GM13976 (cell line): ENCODE measurements at places on chromosomes 2 and 18.

GRCh38 chr2:18821431-18821830 lies 232.1 kb upstream of the NT5C1B start:
- no peak for DNase-seq

DNA sequence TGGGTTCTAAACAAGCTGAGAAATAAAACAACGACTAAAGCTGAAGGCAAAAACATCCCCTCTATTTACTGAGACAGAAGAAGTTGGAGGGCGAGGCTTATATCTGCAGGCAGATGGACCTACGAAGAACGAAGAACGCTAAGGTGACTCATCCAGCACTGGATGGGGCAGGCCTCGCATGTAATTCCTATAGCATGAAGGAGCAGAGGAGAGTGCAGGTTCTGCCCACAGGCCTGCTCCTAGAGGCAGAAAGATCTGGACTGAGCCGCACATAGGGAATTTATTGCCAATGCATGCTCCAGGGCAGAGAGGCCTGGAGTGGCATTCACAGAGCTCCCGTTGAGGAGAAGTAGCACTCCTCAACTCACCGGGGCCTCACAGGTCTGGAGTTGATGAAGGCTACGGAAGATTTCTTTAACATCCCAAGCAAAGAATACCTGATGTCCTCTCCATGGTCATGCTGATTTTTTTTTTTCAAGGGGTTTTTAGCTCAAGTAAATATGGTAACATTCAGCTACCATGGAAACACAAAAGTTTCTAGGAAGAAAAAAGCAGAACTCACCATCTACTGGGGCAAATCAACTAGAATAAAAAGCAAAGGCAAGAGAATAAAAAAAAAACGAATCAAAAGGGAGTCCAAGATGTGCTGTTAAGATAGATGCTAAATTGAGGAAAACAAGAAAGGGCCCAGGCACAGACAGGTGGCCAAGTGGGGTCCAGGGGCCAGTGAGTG lies 10.4 kb upstream of the METTL21A start:
- DNase-seq, result no peak

GRCh38 chr18:79527656-79528315 lies 132.1 kb downstream of the NFATC1 start:
- no peak for DNase-seq

DNA sequence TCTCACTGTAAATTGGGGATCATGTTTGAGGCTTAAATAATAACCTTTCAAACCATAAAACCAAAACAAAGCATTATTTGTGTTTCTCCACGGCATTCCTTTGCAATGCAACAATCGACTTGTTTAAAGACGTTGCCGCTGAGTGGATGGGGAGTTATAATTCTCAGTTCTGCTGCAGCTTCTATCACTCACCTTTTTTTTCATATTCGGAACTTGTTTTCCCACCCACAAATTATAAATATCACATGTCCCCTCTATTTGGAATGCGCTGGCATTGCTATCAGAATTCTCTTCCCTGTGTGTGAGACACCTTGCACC lies 372.8 kb upstream of the SMIM21 start:
- DNase-seq, result no peak

DNA sequence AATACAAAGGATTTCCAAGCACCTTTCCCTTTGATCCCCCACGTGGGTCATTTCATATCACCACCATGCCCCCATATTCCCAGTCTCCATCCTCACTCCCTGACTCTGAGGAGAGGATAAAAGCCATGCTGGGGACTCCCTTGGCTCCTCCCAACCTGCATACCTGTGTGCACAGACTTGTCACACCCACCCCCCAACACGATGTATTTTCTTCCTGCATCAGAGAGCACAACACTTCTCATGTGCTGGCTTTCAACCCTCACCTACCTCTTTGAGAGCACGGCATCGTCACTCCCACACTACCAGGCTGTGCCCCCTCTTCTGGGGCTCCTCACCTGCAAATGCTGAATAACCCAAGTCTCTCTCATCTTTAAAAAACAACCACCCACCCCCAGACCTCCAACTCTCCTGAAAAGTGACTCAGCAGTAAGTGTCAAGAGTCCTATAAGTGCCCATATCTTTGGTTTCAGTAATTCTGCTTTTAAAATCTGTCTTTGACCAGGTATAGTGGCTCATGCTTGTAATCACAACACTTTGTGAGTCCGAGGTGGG lies 53.1 kb downstream of the AP1S3 start:
- DNase-seq, result no peak

DNA sequence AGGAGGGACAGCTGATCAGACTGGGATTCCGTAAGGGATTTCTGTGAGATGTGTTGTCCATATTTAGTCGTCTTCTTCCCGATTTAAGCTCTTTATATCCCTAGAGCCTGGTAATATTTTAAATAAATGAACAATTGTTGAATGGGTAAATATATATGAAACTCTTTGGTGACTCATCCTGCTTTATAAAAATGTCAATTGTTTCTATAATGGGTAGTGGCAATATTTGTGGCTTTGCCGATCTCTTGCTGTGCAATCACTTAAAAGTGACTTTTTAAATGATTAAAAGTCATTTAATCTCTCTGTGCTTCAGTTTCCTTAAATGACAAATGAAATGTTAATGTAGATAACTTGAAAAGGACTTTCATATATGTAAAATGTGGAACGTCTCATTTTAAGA lies 339.2 kb downstream of the RNF144A start:
- DNase-seq, result no peak

- DNase-seq, result no peak
Observed at GRCh38 chr2:39519886-39520285, 82.8 kb upstream of the MAP4K3 start.

DNA sequence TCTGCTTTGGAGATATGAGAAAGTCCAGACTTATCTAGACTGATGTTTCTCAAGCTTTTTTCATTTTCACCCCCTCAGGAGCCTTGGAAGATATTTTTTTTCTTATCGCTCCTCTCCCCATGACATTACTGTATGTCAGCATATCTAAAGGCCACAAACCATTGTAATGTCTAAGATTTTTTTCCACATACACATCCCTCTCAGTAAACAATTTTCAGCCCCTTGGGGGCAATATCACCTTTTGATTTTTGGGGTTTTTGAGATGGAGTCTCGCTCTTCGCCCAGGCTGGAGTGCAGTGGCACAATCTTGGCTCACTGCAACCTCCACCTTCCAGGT lies 60.3 kb upstream of the REL start:
- no peak for DNase-seq

DNA sequence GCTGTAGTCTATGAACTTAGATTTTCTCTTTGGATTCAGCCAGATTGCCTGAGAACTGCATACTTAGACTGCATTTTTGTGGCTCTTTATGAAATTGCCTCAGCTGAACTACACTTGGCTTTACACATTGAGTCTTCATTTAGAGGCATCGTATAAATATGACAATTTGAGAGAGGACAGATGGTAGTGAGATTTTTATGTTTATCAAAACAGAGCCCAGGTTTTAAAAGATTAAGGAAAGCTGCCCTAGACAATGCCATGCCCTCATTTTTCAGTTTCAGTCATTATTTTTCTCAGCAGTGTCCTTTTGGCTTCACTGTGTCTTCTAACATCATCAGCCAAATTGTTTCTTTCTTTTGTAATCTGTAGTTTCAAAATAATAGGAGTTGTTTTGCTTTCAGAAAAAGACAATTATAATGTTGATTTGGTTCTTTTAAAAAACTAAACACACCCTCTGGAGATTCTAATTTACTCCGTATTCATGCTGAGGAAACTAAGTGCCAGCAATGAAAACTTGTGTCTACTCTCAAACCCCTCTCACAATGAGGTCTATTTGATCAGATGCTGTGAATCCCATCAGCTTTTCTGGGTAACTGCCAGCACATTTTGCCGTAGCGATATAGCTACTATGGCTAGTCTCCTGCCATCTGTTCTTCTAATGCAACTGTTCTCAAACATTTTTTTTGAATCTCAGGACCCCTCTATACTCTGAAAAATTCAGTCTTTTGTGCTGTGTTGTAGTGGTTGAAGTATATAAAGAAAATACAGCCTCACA lies 46.2 kb downstream of the TWSG1 start:
- DNase-seq, result no peak

DNA sequence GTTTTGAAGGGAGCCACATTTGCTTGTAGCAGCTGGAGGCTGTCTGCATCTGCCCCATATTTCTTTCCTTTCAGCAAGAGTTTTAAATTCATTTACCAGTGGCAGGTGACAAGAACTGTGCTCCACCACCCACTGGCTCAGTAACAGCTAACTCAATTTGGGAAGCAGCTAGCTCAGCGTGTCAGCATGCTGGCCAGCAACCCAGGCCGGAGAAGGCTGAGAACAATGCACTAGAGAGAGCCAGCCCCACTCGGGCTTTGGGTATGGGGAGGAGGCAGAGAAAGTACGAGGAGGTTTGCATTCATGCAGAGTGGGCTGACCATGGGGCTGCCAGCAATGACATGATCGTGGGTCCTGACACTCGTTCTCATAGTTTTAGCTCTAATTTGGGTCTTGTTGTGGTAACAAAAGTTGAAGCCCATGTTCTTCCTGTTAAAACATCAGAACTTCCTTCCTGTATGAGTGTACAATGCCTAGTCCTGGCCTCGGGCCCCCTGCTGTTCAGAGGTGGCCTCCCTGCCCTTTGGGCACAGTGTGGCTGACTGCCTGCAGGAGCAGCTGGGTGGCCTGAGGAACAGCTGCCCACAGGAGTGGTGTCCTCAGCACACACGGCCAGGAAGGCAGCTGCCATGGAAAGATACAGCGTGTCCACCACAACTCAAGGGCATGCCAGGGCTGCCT lies 23.0 kb downstream of the CDC42EP3 start:
- DNase-seq, result no peak

GRCh38 chr2:18703555-18703954 lies 114.2 kb upstream of the NT5C1B start:
- DNase-seq, result no peak

DNA sequence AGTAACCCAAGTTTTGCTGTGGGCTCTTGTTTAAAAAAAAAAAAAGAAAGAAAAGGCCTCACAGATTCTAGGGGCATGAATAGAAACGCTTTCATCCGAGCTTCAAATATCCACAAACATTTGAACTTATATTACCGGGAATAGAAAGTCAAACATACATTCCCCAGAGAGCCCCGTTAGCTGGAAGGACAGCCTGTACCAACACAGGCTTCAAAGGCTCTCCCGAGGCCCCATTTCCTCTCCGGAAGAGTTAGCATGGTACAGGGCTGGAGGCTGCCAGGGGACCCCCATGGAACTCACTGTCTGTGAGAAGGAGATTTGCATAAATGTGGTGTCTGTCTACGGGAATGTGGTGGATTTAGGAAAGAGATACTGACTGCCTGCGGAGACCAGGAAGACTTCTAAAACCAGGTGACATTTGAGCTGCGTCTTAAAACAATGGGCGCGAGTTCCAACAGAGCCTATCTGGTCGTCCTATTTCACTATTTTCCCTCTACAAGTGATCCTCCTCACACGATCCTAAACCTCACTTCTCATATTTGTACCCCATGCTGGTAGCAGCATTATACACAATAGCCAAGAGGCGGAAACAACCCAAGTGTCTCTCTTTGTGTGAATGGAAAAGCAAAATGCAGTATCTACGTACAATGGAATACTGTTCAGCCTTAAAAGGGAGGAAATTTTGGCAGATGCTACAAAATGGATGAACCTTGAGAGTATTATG lies 820 bp upstream of the MATN3 start:
- DNase-seq, result no peak

- DNase-seq, result no peak
Observed at GRCh38 chr2:157838442-157839161, 37.5 kb downstream of the ACVR1 start.

- DNase-seq, result no peak
Observed at GRCh38 chr2:188569431-188570165, 277.9 kb downstream of the GULP1 start.

DNA sequence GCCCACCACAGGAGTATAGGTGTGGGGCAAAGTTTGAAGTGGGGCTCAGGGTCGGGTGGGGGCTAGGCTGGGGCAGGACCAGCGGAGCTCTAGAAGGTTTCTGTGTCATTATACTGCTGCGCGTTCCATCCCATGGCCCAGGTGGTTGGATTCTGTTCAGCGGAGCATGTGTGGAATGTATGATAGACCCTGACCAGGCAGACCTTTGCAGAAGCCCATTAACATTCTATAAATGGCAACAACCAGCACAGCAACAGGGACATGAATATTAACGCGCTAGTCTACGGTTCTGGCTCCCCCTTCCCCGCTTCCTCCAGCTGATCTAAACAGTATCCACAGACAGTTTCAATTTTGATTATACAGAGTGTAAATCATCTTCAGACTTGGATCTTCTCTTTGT lies 4.1 kb upstream of the PRKCE start:
- no peak for DNase-seq

DNA sequence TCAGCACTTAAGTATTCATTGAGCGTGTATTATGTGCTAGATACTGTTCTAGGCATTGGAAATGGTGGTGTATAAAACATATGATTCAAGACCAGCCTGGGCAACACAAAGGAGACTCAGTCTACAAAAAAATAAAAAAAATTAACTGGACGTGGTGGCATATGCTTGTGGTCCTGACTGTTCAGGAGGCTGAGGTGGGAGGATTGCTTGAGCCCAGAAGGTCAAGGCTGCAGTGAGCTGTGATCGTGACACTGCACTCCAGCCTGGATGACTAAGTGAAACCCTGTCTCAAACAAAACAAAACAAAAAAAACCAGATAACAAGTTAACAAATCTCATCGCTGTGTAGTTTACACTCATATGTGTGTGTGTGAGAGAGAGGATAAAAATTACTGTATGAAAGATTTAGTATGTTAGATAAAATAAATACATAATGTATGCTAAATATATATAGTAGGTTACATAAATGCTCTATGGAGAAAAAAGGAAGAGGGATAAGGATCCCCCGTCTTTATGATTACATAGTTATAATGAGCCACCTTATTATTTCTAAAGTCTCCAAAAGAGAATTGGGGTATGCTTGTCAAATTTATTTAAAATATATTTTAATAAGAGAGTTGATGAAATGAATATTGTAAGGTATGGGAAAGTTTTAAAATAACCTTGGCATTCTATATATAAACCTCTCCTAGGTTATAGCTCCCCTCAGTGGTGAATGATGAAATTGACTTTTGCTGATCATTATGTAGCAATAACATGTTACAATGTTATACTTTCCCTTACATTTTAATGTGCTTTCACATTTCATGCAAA lies 69.2 kb downstream of the EHBP1 start:
- peak; percentile 22 for DNase-seq

DNA sequence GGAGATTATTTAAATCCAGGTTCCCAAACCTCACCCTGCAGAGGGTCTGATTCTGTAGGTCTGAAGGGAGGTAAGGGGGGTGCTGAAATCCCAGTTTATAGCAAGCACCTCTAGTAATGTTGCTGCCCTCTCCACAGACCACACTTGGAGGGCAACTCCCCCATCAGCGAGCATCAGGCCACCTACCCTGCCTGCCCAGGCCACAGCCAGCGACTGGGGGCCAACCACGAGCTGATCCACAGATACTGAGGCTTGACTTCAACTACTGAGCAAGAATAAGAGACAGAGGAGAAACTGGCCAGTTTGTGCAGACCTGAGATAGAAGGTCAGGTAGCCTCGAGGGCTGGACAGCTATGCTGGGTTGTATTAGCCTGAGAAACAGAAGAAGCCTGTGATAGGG lies 36.3 kb upstream of the LBH start:
- no peak for DNase-seq

- DNase-seq, result no peak
Observed at GRCh38 chr18:4847056-4847455, 350.0 kb downstream of the AKAIN1 start.

GRCh38 chr18:55365342-55365741 lies 222.7 kb downstream of the TCF4 start:
- DNase-seq, result no peak
